ENCODE measurements at places on chromosomes 7 and 10.

DNA sequence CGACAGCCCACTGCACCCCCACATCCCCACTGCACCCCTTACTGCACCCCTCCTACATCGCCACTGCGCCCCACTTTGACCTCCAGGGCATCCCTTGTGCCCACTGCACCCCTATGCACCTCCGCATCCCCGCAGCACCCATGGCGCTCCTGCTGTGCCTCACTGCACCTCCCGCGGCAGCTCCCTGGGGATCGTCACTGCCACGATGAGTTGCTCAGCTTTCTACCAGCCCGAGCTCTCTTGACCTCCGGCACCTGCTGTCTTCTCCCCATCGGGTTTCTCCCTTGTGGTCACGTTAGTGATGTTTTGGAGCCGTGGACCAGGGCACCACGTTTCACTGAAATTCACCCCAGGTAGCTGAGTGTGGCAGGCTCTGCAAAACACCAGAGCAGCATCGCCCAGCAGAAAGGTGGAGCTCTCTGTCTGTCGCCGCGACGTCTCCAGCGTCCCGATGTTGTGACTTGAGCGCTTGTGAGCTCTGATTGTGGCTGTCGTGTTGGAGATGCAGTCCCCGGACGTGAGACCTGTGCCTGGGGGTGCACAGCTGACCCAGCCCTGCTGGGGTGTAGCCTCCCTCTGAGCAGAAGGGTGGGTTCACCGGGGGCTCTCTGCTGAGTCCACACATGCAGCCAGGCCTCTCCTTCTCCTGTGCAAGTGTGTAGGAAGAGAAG lies 147.7 kb downstream of the DNAJB6 start:
- DNase-seq, result no peak

DNA sequence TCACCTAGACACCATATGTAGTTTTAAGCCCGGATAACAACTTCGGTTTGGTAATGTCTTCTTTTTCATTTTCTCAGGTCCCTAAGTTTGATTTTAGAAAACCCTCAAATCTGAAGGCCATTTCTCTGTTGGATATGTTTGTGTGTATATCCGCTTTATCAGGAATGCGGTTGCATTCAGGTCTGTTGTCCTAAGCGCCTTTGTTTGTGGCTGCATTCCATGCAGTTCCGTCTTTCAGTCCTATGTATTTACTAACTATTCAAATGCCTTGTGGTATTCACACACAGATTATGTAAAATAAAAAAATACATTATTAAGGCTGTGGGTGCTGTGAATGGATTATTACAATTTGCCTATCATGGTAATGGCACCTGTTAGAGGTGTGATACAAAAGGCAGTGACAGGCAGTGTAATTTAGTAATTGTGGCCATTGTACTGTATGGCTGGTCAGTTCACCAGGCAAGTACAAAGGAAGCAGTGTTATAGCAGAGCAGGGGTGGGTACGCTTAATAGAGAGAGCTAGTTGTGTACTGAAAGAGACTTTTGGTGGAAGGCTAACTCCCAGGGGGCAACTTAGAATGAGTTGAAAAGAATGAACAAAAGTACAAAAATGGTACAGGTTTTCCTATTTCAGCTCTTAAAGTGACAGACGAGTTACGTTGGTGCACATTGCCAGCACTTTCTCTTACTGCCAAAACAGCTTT lies 136.4 kb downstream of the VTI1A start:
- no peak for DNase-seq

DNA sequence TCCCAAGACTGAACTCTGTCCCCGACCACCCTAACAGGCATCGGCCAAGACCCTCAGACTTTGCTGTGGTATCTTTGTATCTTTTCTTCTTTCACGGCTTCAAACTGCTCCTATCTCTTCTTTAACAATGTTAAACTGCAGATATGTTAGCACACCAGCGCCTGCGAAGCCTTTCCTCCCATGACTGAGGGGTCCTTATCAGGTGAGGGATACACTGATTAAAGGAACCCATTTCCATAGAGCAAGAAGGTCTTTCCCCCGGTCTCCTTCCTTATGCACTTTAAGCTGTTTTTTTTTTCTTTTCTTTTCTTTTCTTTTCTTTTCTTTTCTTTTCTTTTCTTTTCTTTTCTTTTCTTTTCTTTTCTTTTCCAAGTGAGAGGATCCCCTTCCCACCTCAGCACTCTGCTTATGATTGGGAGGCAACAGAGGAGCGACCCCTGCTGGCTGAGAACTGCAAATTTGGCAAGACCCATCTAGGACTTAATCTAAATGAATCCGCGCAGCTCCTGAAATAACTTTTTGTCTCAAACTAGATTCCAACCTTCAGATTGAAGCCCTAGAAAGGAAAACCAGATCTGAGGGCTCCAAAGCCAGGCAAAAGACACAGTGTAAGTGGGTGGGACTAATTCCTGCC lies 109.9 kb downstream of the ITGB8 start:
- peak; percentile 58 for DNase-seq

GRCh38 chr10:16314259-16314658 lies 122.6 kb upstream of the PTER start:
- DNase-seq, result no peak

DNA sequence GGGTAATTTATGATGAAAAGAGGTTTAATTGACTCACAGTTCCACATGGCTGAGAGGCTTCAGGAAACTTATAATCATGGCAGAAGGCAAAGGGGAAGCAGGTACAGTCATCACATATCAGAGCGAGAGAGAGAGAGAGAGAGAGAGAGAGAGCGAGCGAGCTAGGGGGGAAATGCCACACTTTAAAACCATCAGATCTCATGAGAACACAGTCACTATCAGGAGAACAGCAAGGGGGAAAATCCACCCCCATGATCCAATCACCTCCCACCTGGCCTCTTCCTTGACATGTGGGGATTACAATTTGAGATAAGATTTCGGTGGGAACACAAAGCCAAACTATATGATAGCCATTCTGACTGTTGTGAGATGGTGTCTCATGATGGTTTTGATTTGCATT lies 576.3 kb downstream of the GFRA1 start:
- no peak for DNase-seq

DNA sequence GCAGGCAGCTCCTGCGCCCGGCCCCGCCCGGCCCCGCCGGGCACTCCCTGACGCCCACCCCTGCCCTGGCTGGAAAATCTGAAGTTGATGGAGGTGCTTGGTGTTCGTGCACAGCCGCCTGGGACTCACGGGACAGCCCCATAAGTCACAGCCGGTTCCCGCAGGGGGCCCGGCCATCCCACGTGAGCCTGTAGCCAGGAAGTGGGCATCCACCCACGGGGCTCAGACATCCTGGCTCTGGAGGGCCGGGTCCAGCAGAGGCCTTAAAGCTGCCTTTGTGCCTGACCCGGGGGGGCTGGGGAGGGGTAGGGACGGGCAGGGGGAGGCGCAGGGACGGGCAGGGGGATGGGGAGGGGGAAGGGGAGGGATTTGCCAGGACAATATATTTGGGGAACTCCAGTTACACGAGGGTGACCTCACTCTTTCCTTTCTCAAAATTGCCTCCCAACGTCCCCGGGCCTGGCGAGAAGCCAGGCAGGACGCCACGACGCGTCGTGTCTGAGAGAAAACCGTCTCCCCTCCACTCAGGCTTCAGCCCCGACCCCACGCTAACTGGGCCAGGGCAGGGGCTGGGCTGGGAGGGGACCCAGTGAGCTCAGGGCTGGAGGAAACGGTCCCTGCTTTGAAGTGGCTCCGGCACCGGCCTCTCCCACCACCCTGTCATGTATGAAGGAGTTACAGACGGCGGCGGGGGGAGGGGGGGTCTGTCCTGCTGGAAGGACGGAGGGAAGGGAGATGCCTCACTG lies 82.1 kb upstream of the PDGFA start:
- DNase-seq, result no peak

GRCh38 chr10:119642556-119643111 lies 8.5 kb upstream of the BAG3 start:
- DNase-seq, result no peak

DNA sequence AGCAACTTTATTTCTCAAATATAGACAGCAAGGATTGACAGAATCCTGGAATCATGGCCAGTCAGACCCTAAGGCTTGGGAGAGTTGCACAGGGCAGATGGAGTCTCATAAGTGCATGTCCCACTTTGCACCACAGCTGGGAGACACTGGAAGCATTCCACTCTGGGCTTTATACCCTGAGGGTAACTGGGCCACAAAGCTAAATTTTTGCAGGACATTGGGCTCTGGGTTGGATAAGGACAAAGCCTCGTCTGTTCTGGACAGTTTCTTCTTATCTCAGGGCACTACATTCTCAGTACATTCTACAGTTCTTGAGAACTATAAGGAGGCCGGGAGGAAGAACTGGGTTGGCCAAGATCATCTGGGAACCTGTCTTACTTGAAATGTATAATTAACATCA lies 158.3 kb upstream of the IGFBP3 start:
- no peak for DNase-seq

- DNase-seq, result no peak
These were observed 178.2 kb upstream of the RHEB start for GRCh38 chr7:151697942-151698341.

- peak; percentile 65 for DNase-seq
These were observed 699.9 kb downstream of the INHBA start for GRCh38 chr7:41002741-41003610.

- peak; percentile 75 for DNase-seq
These were observed 26.4 kb upstream of the GNA12 start for GRCh38 chr7:2870471-2870931.

DNA sequence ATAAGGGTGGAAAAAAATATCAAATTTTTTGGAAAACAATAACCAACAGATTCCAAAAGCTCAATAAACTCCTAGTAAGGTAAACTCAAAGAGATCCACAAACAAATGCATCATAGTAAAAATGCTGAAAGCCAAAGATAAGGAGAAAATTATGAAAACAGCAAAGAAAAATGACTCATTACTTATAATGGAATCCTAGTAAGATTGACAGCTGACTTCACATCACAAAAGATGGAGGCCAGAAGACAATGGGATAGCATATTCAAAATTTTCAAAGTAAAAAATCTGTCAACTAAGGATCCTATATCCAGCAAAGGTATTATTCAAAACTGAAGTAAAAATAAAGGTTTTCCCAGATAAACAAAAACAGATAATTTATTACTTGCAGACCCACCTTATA lies 183.4 kb upstream of the VIPR2 start:
- peak; percentile 2 for DNase-seq

DNA sequence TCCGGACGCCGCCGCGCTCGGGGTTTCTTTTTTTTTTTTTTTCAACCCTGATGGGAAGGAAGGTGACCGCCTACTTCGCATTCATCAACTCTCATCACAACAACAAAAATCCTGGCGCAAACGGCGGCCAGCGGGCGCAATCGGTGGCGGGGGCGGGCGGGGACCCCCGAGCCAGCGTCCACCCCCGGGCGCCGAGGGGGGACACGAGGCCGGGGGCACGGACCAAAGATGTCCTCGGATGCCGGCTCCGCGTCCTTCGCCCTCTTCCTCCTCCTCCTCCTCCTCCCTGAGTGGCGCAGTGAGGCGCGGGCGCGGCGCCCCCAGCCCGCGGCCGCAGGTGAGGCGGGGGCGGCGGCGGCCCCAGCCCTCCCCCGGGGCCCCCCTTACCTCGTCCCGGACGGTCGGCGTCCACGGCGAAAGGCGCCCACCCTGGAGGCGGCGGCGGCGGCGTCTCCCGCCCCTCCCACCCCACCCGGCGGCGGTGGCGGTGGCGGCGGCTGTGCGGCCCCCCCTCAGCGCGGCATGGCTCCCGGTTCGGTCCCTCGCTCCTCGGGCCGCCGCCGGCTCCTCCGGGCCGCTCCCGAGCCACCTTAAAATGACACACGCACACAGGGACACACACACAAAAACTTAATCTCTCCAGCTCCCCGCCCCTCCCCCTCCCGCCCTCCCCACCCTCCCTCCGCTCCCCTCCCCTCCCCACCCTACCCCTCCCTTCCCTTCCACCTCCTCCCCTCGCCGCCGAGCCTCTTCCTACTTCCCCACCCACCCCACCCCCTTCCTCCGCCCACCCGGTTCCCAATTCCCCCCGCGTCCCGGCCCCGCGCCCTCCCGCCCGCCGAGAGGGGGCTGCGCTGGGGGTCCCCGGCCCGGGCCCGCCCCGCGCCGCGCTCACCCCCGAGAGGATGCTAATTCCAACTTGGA lies at the start of gene CTBP2:
Gene CTBP2 (minus strand): TSS at position 632 of the 924 bp plus-strand sequence.
- DNase-seq, result peak; percentile 41

DNA sequence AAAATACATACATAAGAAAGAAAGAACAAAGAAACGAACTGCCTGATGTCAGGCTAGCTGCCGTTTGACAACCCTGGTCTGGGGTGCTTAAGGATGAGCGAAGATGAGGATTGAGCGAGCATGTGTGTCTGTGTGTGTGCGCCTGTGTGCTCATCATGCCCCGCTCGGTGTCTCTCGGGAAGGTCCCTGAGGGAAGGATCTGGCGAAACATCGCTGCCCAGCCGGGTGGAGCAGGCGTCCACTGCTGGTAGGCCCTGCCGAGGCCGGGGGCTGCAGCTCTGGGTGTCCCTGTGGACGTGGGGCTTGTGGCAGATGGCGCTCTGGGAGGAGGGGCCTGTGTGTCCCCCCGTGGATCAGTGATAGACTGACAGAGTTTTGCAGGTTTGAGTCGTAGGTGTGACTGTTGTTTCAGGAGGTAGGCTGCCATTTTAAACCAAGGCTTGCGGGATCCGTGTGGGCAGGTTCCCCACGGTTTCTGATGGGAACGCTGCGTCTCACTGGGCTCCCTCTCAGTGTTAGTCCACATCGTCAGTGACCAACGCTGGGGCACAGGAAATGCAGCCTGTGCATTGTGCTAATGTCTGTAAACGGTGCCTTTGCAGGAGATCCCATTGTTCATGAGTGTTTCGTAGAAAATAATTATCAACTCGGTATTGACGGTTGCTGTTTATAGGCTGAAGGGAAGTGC lies 5.9 kb upstream of the SUN1 start:
- peak; percentile 25 for DNase-seq

- peak; percentile 35 for DNase-seq
These were observed 324.2 kb upstream of the ZMIZ1 start for GRCh38 chr10:78744491-78745090.

DNA sequence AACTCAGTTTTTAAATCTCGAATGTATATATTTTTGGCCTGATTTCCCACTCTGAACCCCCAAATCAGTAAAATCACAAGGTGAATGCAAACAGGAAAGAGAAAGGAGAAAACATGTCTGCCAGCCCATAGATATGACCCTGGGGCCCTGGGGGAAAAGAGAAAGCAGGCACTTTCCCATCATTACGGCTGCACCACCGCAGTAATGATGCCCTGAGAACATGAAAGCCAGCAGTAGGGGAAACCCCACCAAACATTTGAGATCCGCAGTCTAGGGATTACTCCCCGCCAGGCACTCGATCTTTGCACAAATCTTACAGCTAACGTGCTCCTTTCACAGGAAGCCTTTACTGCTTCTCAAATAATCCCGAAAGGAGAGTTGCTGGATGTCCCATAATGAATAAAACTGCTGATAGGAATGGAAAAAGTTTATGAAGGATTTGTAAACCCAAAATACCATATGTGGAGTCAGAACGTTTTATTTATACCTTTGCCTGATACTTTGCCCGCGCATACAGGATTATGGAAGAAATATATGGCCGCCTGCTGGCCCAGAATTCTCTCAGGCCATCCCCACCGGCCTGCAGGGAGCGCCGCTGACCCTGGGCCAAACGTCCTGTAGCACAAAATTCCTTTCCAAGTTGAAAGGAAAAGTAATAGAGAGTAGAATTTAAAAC lies 180.0 kb upstream of the INHBA start:
- DNase-seq, result no peak

DNA sequence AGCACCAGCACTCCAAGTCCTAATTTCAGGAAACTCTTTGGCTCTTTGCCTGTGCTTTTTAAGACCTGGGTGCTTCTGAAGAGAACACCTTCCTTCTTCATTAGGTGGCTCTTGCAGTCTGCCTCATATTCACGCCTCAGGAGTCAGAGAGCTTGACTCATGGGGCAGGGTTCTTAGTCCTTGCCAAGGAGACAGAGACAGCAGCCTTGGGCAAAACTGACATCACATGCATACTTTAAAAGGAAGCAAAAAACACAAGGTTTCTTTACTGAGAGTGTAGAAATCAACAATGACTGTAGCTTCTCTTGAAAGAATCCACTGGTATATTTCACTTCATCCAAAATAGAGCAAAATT lies 780.6 kb downstream of the INHBA start:
- peak; percentile 71 for DNase-seq

Measured in fibroblast of mammary gland (primary cell).